ENCODE measurements at places on chromosomes 3 and 15.

DNA sequence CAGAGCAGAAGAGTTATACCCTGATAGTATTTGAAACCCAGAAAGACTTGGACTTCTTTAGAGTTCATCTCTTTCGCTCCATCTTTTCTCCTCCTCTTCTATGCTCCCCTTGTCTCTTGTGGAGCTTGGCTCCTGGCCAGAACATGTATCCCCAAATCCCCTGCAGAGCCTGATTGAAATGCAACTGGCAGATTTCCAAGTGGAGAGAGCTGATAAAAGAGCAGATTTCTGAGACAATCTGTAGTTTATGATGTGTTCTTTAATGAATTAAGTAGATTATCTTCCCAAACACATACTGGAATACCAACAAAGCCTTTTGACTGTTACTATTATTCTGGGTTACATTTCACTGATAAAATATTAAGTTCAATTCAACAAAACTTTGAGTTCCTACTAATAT is 33.4 kb downstream of the UNC13C start:
- peak; percentile 3 for DNase-seq

DNA sequence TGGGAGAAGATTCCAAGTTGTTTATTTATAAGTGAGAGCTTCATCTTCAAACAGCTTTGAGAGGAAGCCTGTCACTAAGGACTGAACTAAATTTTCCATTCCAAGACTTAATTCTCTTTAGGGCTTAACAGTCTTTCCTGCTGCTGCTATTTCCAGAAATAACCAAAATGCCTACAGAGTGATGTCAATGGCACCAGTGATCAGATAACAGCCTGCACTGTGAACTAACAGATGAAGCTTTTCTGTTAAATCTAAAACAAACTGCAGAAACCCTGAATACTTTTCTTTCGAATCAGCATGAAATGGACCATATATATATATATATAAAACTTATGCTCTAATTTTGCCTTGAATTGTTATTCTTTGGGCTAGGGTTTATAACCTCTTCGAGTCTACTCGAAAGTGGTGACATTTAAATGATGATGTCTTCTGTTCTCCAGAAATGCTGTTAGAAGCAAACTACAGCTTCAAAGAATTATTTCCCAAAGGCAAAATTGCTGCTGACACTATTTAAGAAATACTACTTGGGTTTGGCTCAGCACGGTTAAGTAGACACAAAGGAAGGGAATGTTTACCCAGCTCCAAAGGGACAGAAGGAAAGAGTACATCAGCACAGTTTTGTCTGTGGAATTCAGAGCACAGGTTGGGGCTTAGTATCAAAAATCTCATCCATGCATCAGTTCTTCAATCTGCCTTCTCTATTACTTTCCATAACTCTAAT is 238.5 kb upstream of the LRRN1 start:
- no peak for DNase-seq

DNA sequence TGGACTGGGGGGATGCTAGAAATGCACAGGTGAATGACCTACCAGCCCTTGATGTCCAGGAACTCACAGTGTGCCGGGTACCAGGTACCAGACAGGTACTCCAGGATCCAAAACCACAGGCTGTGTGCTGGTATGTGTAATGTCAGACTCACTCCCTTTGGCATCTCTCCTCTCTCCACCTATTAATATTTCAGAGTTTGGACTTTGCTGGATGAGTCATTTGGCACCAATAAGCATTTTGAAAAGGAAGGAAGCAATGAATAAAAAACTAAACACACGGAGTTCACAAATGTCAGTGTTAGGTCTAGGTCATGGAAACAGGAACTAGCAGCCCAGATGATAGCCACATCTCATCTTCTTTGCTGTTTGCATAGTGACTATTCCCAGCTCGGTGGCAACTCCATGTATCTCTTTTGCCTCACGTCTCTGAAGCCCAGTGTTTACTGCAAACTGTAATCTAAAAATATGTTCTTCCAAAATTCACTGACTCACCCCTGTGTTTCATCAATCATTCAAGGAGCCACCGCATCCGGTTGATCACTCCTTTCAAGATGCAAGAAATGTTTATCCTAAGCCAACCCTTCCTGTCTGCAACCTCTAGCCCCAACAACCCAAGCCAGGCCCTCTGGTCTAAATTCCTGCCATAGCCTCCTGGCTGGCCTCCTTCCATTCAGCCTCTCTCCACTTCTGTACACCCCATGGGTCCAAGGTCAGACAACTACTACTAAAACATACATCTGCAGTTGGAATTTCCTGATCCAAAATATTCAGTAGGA is 8.4 kb downstream of the ITGB5 start:
- peak; percentile 12 for DNase-seq

DNA sequence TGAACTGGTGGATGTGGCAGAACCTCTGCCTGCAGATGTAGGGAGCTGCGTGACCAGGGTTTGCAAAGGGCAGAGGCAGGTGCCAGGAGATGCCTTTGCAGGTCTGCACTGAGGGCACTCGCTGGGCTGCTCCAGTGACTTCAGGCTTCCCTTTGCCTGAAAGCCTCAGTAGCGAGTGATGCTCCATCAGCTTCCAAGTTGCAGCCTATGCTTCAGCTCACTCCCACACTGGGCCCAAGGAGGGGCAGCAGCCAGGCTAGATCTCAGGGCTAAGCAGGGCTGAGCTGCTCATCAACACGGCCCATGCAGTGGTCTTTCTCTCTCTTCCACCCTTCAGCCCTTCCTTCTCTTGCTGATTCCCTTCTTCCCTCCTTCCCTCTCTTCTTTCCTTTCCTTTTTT is 78.3 kb upstream of the RGMA start:
- DNase-seq: no peak

GRCh38 chr3:194960446-194961032 is 274.9 kb downstream of the FAM43A start:
- no peak for DNase-seq

DNA sequence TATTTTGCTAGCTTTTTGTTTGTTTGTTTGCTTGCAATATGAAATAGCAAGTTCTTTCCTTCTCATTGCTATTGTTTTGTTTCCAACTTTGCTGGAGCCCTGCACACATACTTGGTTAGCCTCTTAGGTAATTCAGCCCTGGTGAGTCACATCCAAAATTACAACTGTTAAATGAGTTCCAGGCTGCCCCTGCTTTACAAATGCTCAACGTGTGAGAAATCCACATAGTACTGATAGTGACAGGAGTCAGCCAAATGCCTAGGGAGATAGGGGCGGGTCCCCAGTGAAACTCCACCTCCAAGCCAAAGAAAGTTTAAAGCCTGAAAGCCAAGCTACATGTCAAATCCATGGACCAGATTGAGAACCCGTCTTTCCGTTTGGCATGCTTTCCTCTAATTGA is 81.3 kb upstream of the RNF7 start:
- no peak for DNase-seq

GRCh38 chr15:99110581-99111320 is 5.9 kb downstream of the SYNM start:
- no peak for DNase-seq

Measured in NCI-H446 (cell line).